ENCODE measurements at places on chromosomes 12 and 14. TPM values are rescaled to one million over a fixed set of nuclear protein-coding genes. Genes with fewer than 3 reads are reported as not detected.
A peak's percentile ranks its signal among the peaks of the same experiment; 100 is the strongest.

The DIP2B gene
- polyA plus RNA-seq: 13.2 TPM

DNA sequence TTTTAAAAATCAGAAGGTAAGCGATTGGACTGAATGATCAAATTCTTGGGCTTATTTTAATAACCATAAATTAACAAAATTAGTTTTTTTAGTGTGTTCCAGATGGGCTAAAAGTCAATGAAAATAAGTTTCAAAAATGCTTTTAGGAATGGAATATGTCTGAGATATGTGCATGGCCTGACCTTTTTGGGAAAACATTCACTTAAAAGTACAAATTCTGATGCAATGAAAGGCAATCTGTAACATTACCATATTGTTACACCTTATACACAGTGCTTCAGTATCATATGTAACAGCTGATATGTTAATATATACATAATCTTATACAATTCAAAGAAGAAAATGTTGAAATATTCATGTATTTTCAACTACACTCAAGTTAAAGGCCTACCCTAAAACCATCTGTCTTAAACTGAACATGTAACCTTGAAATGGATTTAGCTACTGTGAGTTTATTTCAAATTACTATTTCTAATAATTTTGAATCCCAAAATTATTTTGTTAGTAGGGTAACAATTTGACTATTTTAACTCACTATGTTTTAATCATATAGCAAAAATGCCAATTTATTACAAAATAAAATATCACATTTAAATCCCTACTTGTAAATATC lies 84.8 kb downstream of the EEA1 start:
- DNase-seq: no peak

The SERPINA3 gene
- 0.12 TPM for polyA plus RNA-seq

The C12orf56 gene
- polyA plus RNA-seq: 1.3 TPM

- DNase-seq: no peak
Observed at GRCh38 chr12:94793191-94793595, 142.8 kb upstream of the TMCC3 start.

The PPFIA2 gene
- 1.8 TPM for polyA plus RNA-seq

The FLVCR2 gene
- 17.1 TPM for polyA plus RNA-seq

DNA sequence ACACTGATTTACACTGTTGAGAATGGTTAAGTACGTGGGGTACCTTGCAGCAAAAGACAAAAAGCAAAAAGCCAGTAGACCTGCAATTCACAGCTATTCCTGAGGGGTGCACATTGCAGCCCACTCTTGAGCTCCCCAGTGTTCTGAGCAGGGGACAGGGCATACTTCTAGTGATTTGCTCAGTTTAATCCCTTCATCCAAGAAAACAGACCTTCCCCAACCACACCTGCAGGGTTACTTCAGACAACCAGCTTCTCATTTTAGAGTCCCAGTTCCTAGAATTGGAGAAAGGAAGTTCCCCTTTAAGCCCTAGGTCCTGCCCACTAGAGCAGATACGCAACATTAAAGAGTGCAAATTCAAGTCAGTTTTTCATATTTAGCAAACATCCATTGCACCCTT lies 3.6 kb upstream of the WSB2 start:
- no peak for DNase-seq

- peak; percentile 22 for DNase-seq
Observed at GRCh38 chr12:128387811-128388422, 120.9 kb downstream of the TMEM132C start.

DNA sequence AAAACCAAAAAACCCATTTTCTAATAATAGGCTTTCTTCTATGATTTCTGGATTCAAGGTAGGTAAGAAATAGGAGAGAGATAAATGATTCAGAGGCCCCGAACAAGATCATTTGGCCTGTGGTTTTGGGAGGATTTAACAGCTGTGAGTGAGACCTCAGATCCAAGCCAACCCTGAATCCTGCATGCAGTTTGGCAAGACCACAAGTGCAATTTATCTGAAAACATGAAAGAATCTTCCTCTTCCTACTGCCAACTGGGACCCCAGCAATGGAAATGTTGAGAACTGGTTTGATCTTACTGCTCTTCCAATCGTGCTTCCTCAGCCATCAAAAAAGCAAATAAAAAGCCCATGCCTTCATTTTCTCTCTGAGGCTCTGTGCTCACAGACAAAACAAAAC lies 519.7 kb upstream of the TBX3 start:
- DNase-seq: peak; percentile 89

The GLIPR1L2 gene
- 1.8 TPM for polyA plus RNA-seq

DNA sequence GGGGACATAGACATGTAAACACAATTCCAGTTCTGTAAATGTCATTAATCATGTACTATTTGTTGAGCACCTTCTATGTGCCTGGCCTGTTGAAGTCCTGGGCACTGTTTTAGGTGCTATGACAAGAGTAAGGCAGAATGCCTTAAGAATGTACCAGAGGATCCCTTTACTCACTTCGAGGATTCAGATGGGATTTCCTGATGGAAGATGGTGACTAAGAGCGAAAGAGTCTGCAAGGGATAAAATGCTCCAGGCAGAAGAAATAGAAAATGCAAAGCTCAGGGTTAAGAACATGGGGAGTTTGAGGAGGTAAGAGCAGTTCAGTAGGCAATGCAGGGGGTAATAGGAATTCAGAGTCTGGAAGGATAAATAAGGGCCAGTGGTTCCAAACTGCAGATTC lies 671.3 kb upstream of the TBX3 start:
- no peak for DNase-seq

DNA sequence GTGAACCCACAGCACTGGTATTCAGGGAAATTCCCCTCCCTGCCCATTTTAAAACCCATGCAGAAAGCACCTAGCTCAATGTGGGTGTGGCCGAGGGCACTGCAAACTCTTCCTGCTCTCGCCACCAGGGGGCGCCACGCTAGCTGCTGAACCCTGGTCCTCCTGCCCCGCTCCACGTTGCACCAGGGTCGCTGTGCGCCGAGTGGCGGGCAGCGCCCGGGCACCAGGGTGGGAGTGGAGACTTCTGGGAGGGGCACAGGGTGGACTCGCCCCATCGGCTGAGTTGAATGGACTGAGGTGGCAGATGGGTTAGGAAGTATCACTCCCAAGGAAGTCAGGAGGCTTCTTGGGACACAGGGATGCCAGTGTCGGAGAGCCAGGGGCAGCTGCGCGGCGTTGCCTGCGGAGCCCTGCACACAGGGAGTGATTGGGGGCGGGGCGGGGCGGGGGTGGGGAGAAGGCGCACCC lies 48.1 kb upstream of the BCL11B start:
- DNase-seq: peak; percentile 21

GRCh38 chr14:72237722-72238666 lies 305.8 kb downstream of the RGS6 start:
- DNase-seq: no peak

DNA sequence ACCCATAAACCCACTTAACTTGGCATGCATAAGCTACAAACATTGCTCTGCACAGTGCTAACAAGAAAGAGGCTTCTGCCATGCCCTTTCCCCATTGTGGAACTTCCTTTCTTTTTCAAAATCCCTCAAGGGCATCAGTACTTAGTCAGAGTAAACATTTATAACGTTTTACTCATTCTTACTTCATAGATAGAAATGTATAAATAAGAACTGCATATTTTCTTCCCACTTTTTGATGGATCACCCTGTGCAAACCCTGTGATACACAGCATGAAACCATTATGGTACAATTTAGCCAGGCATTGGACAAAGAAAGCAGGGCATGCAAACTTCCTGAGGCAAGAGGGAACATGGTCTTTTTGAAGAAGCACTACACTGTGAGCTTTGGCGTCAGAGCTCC lies 113.8 kb upstream of the FOXG1 start:
- DNase-seq: no peak

- DNase-seq: no peak
Observed at GRCh38 chr14:34387974-34388516, 74.0 kb downstream of the SPTSSA start.

The GPR84 gene
- 0.25 TPM for polyA plus RNA-seq

GRCh38 chr12:85156569-85156968 lies 120.4 kb downstream of the LRRIQ1 start:
- no peak for DNase-seq

- DNase-seq: no peak
Observed at GRCh38 chr12:17841496-17841895, 248.5 kb downstream of the RERGL start.

DNA sequence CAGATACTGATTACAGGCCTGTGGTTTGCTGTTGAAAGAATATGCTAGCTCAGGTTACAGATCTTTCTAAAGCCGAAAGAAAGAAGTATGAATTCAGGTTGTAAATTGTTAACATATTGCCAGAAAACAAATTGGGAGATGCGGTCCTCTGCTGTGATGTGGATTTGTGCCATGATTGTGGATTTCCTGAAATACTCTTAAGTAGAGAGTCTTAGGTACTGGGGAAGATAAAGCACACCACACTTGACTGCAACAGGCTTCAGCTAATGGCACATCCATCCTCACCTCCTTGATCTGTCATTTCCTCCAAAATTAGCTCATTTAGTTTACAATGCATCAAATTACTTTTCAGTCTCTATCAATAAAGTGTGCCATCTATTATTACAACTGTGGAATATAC lies 279.2 kb downstream of the SYT1 start:
- DNase-seq: no peak

- no peak for DNase-seq
Observed at GRCh38 chr12:22410486-22410885, 76.0 kb upstream of the ST8SIA1 start.

DNA sequence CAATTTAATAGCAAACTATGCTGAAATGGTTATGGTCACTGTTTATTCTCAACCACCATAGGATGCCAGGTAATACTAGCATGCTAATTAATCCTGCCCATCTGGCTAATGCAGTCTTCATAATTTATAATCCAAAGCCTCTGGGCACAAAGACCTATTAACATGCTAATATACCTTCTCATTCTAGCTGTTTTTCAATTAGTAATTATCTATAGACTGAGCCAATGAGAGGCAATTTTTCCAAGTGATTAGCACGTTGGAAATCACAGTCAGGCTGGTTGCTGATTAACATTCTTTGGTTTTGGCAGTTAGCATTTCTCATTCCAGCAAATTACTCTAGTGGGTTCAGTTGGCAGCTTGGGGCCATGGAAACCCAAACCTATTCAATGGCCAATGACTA lies 357.2 kb downstream of the SEC23A start:
- DNase-seq: no peak

GRCh38 chr12:91914701-91915100 lies 230.9 kb downstream of the BTG1 start:
- DNase-seq: peak; percentile 36

DNA sequence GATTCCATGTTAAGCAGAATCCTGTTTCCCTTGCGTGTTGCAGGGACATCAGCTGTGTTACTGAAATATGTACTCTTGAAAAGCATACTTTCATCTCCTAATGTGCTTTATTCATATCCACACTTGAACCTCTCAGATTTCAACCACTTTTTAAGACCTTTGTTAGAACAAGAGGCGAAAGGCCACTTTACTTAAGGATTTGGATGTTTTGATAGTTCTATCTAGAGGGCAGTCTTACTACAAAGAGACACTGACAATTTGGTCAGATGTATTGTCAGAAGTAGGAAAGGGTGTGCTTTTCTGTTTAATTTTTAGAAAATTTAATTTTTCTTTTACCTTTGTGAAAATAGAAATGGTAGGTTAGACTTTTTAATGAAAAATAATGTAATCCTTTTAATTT lies 267.9 kb downstream of the TMTC2 start:
- no peak for DNase-seq
